Stimulated activated CD4-positive, alpha-beta T cell treated with anti-CD3 and anti-CD28 coated beads, Interleukin-12 subunit alpha, Interleukin-12 subunit beta, amount 100 ng/mL, for 48 hours (primary cell): ENCODE measurements at places on chromosomes 1 and 21.

GRCh38 chr1:179923029-179923428 lies 31.6 kb upstream of the CEP350 start:
- no peak for DNase-seq

DNA sequence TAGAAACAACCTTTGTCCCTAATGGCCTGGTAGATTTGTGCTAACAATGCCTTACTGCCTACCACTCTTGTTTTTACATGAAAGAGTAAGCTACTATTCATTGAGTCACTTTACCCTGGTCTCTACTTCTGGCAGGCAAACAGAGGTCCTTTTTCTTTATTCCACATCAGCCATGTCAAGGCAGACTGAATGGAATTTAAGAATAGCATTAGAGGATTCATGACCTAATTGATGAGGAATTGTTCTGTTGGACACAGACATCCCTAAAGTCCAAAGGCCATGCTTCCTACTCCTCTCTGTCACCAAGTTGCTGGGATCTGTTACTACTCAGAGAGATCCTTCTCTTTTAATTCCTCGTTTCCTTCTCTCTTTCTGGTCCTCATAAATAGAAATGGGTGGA lies 229.1 kb upstream of the ZP4 start:
- DNase-seq: no peak

- DNase-seq: no peak
Measured at GRCh38 chr1:103496014-103496635, 29.4 kb upstream of the RNPC3 start.

DNA sequence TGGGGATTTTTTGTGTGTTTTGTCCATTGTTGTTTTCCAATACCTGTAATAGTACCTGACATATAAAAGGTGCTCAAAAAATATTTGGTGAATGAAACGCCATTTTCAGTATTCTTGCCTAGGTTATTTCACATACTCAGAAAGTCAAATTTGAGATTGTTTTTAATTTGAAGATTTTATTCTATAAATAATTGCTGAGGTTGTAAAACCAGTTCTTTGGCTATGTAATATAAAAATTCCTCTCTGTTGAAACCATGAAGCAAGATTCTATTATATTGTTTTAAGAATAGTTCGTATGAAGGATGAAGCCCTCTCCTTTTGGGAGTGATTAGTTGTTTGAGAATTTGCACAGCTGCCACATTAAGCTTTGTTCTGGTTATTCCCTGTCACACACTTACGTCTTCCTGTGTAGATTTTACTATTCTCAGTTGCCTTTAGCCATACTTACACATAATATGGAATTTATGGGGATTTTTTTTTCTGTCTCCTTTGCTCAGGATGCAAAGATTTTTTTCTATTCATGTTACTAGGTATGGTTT lies 60.2 kb upstream of the MPC2 start:
- no peak for DNase-seq

DNA sequence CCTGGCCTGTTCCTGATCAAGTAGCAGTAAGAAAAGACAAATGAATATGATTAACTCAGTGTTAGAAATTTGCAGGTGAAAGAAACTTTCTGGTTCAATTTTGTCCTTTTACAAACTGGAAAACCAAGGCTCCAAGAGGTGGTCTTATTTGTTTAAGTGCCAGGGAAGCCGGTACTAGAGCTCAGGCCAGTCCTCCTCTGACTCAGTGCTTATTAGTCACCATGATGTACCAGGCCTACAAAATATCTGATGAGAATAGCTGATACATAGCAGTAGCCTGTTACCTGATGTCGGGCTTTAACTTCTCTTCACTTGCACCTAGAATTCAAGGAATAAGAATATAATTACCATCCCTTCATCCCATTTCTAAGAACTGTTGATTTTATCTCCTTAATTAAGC lies 394.8 kb downstream of the LMX1A start:
- no peak for DNase-seq
